Esophagus squamous epithelium (tissue), 5 donors: ENCODE measurements at places on chromosomes 11 and 22.

- peak overlapping the region; percentile 99 for H3K27ac ChIP-seq
- peak; percentile 19 for DNase-seq
- no peaks in the 10 kb centered on the region for H3K27me3 ChIP-seq
- H3K4me3 ChIP-seq, result peak overlapping the region; percentile 84
- H3K4me1 ChIP-seq, result peaks cover 11% of the 10 kb centered on the region
Measured at GRCh38 chr11:78417888-78418583, 416 bp upstream of the GAB2 start.

GRCh38 chr11:14764179-14764578 is 120.6 kb downstream of the PDE3B start:
- no peak for DNase-seq
- no peak overlapping the region for H3K4me3 ChIP-seq
- no peaks in the 10 kb centered on the region for H3K27me3 ChIP-seq
- no peaks in the 10 kb centered on the region for H3K36me3 ChIP-seq

GRCh38 chr11:67337257-67337656 is 16.1 kb downstream of the POLD4 start:
- H3K27ac ChIP-seq, result no peak overlapping the region
- no peak for DNase-seq
- peaks cover 7% of the 10 kb centered on the region for H3K4me1 ChIP-seq
- no peak overlapping the region for H3K4me3 ChIP-seq
- no peaks in the 10 kb centered on the region for H3K36me3 ChIP-seq

DNA sequence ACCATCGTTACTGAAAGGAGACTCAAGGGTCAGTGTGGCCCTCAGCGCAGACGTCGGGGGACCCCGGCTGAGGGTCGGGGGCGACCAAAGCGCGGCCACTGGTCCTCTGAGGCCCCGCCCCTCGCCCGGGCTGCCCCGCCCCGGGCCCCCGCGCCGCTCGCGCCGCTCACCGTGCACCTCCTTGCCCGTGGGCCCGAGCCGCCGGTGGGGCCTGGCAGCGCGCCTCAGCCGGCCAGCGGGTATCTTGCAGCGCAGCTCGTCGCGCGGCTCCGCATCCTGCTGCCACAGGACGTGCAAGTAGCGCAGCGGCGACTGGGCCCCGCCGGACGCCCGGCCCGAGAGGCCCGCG is 419 bp downstream of the ANKRD54 start:
- peak overlapping the region; percentile 63 for H3K4me3 ChIP-seq
- H3K27me3 ChIP-seq, result no peaks in the 10 kb centered on the region
- peaks cover 15% of the 10 kb centered on the region for H3K4me1 ChIP-seq

- peak overlapping the region; percentile 18 for H3K4me3 ChIP-seq
- DNase-seq, result no peak
Measured at GRCh38 chr11:117044287-117045035, 53.8 kb downstream of the SIK3 start.

DNA sequence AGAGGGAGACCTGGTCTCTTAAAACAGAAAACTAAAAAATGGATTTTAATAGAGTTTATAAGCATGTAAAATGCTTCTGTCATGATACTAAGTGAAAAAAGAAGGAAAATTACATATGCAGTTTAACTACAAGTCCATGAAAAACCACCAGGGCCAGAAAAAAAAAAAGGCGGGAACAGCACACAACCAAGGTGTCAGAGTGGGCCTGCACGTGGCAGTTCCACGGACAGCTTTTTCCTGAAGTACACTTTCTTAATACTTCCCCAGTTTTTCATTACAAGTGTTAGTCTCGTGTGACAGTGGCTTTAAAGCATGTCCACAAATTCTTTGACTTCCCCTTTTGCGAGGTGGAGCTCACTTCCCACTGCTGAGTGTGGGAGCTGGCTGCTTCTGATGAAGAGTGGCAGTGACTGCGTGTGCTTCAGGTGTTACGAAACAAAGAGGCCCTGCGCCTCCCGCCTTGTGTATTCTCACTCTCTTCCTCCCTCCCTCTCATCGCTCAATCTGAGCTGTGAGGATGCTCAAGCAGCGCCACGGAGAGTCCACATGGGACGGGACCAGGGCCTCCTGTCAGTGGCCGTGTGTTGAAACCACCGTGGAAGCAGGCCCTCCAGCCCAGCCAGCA is 16.4 kb downstream of the PPM1F start:
- DNase-seq, result no peak
- H3K27ac ChIP-seq, result peak overlapping the region; percentile 96
- no peaks in the 10 kb centered on the region for H3K27me3 ChIP-seq
- H3K4me3 ChIP-seq, result no peak overlapping the region

- no peak for DNase-seq
- no peaks in the 10 kb centered on the region for H3K36me3 ChIP-seq
- H3K4me3 ChIP-seq, result no peak overlapping the region
- H3K27ac ChIP-seq, result no peak overlapping the region
Measured at GRCh38 chr11:132864811-132865576, 667.3 kb downstream of the OPCML start.
